ENCODE measurements at places on chromosomes 2 and 18.
A peak's percentile ranks its signal among the peaks of the same experiment; 100 is the strongest.

DNA sequence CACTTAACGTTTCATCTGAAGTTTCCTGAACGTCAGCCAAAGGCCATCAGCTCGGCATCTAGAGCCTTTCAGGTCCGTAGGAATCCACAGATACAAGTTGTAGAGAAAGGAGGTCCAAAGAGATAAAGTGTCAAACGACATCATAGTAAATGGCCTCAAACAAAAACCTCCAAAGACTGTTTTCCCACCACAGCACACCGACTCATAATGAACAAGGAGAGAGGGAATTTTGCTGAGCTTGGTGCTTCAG is 150.3 kb downstream of the PXDN start:
- DNase-seq = peak; percentile 16

GRCh38 chr2:127582863-127583861 is 47.7 kb downstream of the MYO7B start:
- no peak for DNase-seq

DNA sequence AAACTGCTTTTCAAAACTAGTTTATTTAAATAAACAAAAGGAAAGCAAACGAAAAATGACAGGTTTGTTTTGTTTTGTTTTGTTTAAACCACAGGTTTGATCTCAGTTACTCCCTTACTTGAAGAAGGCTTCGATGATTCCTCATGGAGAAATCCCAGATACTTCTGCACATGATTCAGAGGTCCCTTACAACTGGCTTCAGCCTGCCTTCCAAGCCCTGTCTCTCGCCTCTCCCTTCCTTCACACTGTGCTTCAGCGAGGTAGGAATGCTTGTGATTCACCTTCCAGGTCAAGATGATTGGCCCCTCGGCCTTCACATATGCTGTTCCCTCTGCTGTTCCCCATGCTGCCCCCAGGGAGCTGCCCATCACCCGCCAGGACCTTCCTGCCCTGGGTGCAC is 104.1 kb upstream of the ITGA6 start:
- DNase-seq = no peak

DNA sequence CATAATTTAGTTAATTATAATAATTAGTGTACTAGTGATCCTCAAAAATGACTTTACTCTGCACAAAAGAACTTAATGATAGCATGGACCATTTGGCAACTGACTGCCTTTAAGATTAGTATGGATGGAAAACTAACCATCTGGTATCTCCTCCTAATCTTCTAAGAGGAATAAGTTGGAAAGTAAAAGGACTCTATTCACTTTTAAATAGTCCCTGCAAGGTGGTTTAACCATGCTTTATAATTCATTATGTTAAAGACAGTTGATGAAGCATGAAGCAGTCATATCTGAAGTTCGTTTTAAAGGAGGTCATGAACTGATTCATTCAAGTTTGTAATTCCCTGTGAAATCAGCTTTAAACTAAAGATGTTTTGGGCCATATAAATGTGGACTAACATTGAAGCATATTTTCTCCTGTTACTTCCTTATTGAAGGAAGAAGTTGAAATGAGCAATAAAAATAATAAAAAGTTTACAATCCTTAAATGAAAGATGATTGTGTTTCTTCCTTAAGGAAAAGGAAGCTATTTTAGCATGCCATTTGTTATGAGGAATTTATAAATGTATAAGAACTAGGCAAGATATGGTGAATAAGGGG is 446.0 kb downstream of the XIRP2 start:
- no peak for DNase-seq

DNA sequence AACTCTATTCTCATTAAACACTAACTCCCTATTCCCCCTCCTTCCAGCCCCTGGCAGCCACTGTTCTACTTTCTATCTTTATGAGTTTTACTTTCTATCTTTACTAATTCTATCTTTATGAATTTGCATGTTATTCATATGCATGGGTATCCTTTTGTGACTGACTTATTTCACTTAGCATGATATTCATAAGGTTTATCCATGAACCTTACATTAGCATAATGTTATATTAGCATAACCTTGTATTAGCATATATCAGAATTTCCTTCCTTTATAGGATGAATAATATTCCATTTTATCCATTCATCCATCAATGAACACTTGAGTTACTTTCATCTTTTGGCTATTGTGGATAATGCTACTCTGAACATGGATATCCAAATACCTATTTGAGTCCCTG is 41.8 kb downstream of the MSTN start:
- no peak for DNase-seq

DNA sequence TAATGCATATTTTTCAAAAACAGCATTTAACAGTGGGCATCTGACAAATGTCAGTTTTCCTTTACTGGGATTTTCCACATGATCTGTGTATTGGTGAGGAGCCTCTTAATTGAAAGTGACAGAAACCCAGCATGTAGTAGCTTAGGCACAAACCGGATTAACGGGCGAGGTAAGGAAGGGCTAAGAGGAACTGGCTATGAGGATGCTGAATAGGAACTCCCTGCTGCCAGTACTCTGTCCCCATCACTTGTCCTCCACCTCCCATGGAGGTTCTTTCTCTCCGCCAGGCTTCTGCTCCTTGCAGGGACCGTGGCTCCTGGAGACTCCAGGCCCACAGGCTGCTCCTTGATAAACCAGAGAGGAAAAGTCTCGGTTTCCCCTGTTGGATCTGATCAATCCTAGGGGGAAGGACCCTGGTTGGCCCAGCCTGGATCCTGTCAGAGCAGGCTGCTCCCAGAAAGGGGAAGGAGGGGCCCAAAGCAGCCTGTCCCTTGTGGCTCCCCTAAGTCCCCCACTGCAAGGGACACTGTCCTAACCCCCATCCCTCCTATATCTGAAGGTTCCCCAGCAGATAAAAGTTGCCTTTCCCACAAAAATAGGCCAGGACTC is 10.3 kb downstream of the TEX44 start:
- no peak for DNase-seq

DNA sequence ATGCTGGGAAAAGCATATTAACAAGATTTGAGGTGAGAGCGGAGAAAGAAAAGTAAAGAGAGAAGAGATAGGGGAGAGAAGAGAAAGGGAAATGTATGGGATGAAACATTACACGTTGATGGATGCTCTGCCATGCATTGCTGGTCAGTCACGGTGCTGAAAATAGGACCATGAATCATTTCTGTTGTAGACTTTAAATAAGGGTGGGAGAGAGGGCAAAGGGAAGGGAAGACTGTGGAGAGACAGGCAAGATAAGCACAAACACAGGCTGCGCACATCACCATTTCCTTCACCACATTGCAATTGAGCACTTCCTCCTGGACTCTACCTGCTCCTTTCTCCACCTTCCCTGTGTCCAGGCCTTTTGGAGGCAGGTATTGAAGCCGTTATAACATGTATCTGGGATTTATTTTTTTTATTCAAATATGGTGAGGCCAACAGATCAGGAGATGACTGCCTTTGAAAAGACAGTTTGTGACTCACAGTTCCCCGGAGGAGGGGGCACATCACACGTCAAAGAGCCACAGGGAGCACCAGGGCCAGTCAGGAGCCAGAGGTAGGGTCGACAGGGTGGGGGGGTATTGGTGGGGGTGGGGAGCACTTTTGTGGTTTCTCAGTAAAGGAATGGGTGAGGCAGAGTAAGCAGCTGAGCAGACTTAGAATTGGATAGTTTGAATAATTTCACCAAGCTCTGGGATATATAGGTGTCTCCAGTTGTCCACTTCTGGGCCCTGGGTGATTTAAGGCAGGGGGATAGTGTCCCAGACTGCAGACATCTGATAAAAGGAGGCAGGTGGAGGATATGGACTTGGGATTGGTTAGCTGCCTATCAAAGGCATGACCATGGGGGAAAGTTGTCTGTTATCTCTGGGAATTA is 372.8 kb upstream of the ST6GAL2 start:
- DNase-seq = no peak

DNA sequence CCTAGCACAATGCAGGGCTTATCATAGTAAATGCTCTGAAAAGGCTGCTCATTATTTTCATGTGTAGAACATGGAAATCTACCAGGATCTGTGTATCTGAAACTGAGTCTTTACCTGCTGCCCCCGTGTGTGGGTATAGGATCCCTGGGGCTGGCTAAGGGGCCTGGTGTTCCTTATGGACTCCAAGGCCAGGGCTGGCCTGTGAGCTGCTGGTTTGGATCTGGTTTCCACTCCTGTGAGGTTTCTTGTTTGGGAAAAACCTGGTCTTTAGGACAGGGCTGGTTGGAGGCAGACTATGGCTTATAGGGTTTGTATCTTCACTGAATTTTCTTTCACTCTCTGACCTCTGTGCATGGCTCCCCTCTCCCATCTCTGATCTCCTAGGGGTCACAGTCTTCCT is 80.8 kb downstream of the DYSF start:
- DNase-seq = no peak

GRCh38 chr2:201109186-201109585 is 6.8 kb upstream of the CFLAR start:
- no peak for DNase-seq

GRCh38 chr2:168530982-168531622 is 75.0 kb downstream of the CERS6 start:
- no peak for DNase-seq

GRCh38 chr18:55268151-55268601 is 308.9 kb upstream of the CCDC68 start:
- no peak for DNase-seq

DNA sequence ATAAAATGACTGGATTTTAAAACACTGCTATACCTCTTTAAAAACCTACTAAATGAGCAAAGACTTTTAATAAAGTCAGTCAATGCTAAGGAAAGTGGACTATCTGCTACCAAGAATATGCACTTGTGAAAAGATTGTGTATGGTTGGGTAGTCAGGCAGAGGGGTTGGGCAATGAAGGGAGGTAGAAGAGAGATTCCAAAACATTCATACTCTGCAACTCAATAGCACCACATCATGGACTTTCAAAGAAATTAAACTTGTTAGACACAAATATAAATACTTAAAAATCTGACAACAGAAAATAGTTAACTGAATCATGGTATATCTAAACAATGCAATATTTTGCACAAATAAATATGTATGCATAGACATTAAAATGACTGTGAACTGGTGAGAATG is 139.9 kb upstream of the MAPRE2 start:
- DNase-seq = no peak

DNA sequence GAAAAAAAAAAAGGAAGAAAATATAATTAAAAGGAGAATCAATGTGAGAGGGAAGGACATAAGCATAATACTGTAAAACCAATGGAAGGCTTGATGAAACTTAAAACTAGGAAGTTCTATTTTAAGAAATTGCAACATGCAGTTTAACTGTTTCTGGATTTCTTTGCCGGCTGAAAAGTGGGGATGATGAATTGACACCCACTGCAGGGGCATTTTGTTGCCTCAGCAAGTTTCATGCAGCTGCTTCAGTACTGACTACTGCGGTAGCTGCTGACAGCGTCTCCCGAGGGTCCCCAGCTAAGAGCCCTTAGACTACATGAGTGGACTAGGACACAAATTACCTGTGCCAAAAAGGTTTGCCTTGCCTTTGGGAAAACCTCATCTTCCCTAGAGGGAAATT is 69.2 kb downstream of the B3GNT2 start:
- no peak for DNase-seq

GRCh38 chr2:150483532-150483931 is 3.9 kb downstream of the RND3 start:
- DNase-seq = no peak

DNA sequence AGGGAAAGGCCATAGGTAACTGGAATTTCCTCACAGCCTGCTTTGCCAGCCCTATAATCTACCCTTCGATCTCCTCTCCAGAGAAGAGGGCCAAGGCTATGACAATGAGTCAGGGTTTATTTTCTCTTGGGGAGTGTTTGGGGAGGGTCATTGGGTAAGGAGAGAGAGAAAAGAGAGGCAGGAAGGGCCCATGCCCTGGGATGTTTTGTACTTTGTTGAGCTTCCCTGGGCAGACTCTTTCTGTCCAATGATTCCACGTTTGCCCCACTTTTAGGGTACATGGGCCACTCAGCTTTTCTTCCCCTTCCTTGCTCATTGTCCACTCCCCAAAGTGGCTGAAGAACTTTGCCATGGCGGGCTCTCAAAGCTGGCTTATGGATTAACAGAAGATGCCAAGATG is 224.2 kb downstream of the ALK start:
- DNase-seq = no peak

DNA sequence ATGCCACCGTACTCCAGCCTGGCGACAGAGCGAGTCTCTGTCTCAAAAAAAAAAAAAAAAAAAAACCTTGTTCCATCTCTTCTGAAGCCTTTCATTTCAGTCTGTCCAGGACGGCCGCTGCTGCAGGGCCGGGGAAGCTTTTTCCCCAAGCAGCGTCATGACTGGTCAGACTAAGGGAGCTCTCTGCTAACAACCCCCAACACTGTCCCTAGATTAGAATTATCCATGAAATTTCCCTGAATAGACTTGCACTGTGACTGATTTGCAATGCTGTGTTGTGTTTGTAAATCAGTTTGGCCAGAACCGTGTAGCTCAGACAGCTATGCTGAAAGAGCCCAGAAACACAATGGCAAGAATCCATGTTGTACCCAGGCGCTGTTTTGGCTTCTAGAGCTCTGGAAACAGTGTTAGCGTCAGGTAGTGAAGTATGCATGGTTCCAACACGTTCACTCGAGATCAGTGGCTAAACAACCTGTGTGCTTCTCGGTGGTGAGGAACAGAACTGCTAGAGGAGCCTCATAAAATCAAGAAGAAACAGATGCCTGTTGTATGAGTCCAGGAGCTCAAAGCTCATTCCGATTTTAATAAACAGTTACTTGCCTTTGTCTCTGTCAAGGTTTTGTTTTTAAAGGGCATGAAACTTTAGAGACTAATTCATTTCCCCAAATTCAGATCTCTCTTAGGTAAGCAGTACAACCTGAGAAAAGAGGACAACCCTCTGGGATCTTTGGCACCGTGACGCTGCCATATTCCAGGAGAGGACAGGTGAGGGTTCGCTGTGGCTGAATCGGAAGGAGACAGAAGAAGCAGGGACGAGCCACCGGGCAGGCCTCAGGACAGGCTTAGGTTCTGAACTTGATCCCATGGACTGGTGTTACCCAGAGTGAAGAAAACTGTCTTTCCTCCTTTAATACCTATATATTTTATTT is 43.5 kb downstream of the GORASP2 start:
- no peak for DNase-seq

- DNase-seq = no peak
Observed at GRCh38 chr2:174780856-174781255, 16.6 kb upstream of the CHRNA1 start.

Measured in activated T-cell treated with anti-CD3 and anti-CD28 coated beads, Interleukin-2, amount 50 U/mL, for 72 hours (primary cell).